ENCODE measurements at places on chromosomes 6 and 20.

- DNase-seq = no peak
Measured at GRCh38 chr6:123091091-123091895, 95.3 kb downstream of the CLVS2 start.

GRCh38 chr6:37688078-37688850 is 9.4 kb downstream of the MDGA1 start:
- no peak for DNase-seq

DNA sequence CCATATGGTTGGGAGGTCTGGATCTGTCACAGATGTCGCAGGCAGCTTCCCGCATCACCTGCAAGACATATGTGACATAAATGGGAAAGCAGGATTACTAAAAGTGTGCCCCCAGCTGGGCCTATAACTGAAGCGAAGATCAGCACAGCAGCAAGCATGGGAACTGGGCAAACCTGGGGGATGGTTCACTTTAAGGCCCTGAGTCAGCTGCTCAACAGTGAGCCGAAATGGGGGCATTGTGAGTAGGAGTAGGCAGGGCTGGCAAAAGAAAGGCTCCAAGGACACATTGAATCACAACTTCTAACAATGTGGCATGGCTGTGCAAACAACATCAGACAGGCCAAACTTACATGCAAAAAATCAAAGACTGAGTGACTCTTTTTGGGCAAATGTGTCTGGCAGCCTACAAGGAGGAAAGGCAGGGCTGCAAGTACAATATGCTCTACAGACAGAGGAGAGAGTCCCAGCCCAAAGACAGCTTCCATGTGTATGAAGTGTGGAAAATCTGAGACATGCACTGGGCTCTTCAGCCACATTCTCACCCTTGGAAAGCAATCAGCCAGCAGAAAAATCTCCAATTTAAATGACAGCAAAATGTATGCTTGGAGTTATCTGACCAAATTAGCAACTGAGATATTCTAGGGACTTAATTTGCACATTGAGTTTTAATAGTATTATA is 531.0 kb upstream of the MMS22L start:
- DNase-seq = no peak

DNA sequence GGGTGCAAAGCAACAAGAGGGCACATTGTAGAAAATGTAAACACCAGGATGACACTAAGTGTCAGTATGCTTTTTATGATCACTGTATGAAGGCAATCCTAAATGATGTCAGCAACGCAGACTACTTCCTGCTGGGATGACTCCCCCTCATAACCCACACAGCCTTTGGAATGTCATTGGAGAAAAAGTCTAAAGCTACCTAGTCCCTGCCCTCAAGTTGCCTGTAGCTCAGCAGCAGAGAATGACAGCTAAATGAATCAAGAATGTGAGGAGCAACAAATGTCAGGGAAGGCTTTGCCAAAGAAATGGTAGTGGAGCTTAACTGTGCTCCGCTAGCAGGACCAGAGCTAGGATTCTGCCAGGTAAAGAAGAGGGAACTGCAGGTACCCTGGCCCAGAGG is 555.6 kb downstream of the CD83 start:
- DNase-seq = no peak

GRCh38 chr6:117237561-117237960 is 27.8 kb upstream of the VGLL2 start:
- no peak for DNase-seq

DNA sequence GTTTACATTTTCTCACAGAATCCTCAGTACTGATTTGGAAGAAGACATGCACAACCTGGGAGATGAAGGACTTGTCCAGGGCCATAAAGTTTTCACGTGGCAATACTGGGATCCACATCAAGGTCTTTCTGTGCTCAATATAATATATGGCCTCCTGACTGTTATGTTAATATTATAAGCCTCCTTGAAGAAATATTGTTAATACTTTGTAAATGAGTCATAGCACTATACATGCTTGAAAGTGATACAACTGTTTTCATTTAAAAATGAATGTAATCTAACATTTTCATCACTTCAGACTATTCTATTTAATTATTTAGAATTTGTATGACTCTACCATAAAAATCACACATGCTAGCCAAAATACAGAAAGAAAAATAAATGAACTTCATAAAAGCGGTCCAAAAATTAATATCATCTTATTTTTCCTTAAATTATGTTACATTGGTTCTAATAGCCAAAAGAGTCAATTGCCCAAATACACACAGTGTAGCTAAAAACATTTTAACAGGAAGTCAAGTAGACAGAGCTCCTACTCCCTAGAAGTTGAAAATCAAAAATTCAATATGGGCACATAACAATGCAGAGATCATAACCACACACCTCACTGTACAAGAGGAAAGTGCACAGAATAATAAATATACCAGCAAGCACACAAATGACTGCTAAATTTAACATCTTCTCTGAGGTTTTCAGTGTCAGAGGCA is 188.0 kb upstream of the HDDC2 start:
- no peak for DNase-seq

- DNase-seq = no peak
Measured at GRCh38 chr6:30997301-30997700, 13.0 kb upstream of the MUC22 start.

- DNase-seq = no peak
Measured at GRCh38 chr6:136424450-136424849, 125.8 kb downstream of the MAP7 start.

DNA sequence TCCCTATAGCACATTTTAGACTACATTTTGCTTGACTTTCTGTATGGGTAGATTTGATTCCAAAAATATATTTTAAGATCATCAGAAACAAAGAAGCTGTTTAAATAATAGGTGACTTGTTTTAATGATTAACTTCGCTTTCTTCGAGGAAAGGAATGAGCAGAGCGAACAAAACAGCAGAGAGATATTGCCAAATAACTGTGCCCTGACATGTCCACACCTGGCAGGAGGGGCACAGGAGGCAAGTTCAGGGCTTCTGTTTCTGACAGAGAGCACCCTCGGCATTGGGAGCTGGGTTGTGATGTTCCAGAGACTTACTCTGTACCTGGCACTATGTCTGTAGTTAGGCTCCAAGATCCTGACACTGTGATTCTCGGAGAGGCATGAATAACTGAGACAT is 155.7 kb upstream of the SASH1 start:
- no peak for DNase-seq

DNA sequence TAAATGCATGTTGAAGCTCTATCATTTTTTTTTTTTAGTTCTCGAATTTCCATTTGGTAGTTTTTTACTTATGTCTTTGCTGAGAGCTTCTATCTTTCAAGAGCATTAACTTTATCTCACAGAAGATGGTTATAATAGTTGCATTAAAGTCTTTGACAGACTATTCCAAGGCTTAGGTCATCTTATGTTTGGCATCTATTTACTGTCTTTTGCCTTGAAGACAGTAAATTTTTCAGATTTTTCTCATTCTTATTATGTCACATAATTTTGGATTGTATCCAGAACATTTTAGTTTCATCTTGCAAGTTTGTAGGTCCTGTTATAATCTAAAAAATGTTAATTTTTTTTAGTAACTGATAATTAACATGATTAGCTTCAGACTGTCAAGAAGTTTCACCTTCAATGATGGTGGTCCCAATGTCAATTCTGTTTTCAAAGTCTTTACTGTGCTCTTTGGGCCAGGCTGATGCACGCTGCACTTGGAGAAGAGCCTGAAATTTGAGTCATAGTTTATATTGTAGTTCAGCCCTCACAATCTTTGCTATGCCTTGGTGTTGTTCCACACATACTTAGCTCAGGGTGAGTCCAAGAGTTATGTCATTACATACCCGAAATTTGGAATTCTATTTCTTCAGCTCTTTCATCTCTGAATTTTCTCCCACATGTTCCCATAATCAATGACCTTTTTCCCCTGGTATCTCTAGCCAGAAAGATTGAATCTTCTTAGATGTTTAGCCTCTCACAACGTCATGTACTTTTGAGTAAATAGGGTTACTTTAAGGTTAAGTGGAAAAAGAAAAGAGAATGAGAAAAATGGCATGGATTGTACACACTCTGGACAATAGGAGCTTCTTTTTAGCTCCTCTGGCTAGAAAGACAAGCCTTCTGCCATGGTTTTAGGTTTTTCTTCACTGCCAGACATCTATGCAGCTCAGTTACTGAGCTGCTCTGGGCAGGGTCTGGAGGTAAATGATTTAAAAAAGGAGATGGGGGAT is 110.3 kb upstream of the BTBD3 start:
- no peak for DNase-seq

DNA sequence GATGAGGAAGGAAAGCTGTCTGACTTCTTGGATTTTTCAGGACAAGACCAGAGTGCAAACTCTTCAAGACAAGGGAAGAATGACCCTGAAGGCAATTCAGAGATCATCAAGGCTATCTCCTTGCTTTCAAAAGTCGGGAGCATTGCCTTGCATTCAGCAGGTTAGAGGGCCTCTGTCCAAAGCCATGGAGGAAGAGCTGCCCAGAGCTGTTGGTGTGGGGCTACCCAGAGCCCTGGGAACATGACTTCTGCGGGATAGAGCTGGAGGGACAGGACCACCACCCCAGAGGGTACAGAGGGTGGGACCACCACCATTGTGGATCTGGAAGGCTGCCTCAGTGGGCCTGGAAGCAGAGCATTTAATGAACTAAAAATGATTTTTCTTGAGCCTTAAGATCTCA is 5.2 kb upstream of the SRXN1 start:
- no peak for DNase-seq

GRCh38 chr6:169028343-169028742 is 225.3 kb downstream of the THBS2 start:
- no peak for DNase-seq

DNA sequence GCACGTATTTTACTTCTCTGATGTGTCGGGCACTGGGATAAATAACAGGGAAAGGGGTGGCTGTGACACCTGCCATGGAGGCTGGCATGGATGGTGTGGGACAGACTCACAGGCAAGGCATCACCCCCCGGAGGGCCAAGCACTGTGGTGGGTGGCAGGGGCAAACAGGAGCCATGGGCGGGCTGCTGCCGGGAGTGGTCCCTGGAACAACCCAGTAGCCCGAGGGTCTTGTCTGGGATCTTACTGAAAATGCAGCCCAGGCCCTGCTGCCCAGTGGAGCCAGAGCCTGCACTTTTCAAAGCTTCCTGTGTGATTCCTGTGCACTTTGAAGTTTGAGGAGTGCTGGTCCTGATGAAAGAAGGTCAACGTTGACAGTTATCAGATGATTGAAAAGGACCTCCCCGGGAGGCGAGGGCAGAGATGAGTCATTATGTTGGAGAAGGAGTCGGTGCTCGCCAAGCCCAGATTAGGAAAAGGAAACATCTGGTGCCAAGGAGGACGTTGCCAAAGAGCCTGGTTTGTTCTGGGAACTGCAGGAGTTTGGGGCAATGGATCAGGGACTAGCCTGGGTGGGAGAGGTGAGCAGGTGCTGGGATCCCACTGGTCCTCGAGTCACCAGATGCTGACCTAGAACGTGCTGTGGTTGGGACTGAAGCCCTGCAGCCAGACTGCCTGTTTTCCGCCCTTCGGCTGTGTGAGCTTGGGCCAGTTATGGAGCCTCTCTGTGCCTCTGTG is 130.0 kb upstream of the GGTLC1 start:
- DNase-seq = no peak

GRCh38 chr6:169271158-169271876 is 17.7 kb upstream of the THBS2 start:
- no peak for DNase-seq

DNA sequence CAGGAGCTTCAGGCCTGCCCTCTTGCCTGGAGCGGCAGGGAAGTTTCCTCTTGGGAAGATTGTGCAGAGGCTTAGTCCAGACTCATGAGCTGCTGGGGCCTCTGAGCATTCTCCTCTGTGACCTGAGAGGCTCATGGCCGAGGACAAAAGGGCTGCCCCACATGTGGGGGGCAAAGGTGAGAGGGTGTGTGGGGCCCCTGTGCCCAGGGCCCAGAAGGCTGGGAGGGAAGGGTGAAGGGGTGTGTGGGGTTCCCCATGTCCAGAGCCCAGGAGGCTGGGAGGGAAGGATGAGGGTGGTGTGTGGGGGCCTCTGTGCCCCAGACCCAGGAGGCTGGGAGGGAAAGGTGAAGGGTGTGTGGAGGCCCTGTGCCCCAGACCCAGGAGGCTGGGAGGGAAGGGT is 50.8 kb upstream of the SLC22A1 start:
- no peak for DNase-seq

DNA sequence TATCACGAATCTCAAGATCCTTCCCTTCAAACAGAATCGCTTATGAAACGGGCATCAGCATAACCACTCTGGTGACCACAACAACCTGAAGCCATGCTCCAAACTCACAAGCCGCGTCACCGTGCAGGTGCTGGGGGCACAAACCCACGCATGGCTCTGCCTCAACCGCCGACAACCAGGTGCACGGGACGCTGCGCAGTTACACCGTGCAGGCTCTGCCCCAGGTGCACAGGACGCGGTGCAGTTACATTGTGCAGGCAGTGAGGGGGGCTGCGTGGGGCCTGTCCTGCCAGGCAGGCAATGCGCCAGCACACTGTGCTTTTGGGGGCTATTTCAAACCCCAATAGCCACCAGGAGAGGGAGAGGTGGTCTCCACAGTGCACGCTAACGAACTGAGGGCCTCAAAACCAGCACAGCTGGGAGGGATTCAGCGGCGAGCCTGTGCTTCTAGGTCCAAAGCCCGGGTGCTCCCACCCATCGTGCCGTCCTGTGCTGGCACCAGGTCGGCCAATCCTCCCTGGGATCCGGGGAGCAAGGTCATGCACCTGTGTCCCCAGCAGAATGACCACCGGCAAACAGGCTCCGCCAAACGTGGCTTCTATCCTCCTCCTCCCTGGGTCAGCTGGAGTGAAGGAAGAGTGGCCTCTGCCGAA is 35.8 kb downstream of the ZBTB46 start:
- no peak for DNase-seq

DNA sequence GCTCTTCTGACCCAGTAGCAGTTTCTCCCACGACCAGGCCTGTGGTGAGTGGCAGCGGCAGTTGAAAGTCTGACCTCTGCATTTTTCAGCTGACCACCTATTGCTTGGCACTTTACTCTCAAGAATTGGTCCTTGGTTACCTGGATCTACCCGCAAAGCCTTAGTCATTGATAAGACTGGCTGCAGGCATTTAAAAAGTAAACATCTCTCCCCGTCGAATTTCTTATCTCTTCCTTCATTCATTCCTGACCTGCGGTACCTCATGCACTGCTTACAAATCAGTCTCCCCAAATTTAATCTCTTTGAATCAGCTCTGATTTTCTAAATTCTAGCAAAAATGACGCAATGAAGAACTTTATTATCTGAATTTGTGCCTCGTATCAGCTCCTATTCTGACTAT is 26.1 kb upstream of the IPCEF1 start:
- DNase-seq = no peak

- DNase-seq = no peak
Measured at GRCh38 chr20:24656391-24656790, 187.0 kb downstream of the SYNDIG1 start.

GRCh38 chr6:34673064-34673463 is 23.5 kb downstream of the ILRUN start:
- no peak for DNase-seq

DNA sequence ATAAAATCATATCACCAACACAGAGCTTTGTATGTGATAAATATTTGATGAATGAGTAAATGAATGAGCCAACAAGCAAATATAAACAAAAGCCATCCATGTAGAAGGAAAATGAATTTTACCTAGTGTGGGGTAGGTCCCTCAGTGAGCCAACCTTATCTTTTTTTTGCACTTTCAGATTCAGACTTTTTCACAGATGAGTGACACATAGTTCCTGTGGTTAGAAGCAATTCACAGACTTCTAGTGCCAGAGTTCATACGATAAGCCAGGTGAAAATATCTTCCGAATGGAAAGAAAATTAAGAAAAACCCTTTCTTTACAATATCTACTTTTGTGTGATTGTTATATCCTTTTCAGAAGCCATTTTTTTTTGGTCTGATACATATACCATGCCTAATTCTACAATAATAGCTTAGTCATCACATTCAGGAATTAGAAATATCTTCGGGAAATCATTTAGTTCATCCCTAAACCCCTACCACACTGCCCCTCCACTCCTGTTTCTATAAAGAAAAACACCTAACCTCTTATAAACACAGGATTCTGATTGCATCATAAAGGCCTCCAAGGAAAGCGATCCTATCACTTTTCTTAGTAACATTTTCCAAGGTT is 82.7 kb upstream of the CNR1 start:
- no peak for DNase-seq

All from stimulated activated CD4-positive, alpha-beta T cell treated with anti-CD3 and anti-CD28 coated beads, TNF-alpha, amount 100 ng/mL, for 48 hours (primary cell).